ENCODE measurements at places on chromosomes 2 and 18. TPM values are rescaled to one million over a fixed set of nuclear protein-coding genes. Genes with fewer than 3 reads are reported as not detected.

The DSG1 gene
- 0.07 TPM for polyA plus RNA-seq

The GAREM1 gene
- polyA plus RNA-seq = 2.4 TPM

The NDC80 gene
- 0.88 TPM for polyA plus RNA-seq

The CIB4 gene
- not detected for polyA plus RNA-seq

The DAW1 gene
- 0.22 TPM for polyA plus RNA-seq

The XRCC5 gene
- polyA plus RNA-seq = 77.5 TPM

The EPAS1 gene
- 119 TPM for polyA plus RNA-seq
